Upper lobe of right lung (tissue), 1 donor: ENCODE measurements at places on chromosomes 11 and 22. TPM values are rescaled to one million over a fixed set of nuclear protein-coding genes. Genes with fewer than 3 reads are reported as not detected.

GRCh38 chr22:41448189-41448808, 1.7 kb upstream of the TOB2 start:
- no peaks in the 10 kb centered on the region for H3K27me3 ChIP-seq
- DNase-seq: peak; percentile 96
- peak overlapping the region; percentile 93 for H3K4me3 ChIP-seq

DNA sequence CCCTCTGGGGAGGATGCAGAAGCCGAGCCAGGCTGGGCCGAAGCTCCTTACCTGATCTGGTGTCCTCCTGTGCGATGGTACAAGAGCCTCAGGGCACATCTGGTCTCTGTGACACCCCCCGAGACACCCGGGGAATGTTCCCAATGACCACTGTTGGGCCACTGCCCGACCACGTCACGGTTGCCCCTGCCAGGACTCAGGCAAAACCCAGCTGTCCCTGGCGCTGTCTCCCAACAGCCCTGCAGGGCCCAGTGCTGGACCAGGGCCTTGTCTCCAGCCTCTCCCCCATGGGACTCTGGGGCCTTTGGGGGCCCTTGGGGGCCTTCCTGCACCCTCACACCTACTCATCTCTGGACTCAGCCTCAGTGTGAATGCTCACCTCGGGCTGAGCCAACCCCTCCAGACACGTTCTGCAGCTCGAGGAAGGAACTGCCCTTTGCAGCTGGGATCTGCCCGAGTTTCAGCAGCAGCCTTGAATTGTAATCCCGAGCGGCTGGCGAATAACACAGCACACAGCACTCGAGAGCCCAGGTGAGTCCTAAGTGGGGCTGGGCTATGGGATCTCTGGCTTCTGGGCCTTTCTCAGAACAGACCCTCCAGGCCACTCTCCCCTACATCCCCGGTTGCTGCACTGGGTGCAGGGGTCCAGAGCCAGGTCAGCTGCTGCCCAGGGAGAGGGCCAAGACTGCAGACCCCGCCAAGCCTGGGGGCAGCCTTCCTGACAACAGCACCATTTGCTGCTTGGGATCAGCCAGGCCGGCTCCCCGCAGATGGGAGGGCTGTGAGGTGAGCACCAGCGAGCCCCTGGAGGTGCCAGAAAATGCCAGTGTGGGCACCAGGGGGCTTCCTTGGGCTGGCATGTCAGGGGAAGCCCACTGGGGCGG, 39.8 kb downstream of the RTN4R start:
- peaks cover 3% of the 10 kb centered on the region for H3K4me1 ChIP-seq
- no peaks in the 10 kb centered on the region for H3K36me3 ChIP-seq
- no peak for DNase-seq
- H3K4me3 ChIP-seq: no peak overlapping the region
- H3K27me3 ChIP-seq: no peaks in the 10 kb centered on the region
- H3K27ac ChIP-seq: no peak overlapping the region

DNA sequence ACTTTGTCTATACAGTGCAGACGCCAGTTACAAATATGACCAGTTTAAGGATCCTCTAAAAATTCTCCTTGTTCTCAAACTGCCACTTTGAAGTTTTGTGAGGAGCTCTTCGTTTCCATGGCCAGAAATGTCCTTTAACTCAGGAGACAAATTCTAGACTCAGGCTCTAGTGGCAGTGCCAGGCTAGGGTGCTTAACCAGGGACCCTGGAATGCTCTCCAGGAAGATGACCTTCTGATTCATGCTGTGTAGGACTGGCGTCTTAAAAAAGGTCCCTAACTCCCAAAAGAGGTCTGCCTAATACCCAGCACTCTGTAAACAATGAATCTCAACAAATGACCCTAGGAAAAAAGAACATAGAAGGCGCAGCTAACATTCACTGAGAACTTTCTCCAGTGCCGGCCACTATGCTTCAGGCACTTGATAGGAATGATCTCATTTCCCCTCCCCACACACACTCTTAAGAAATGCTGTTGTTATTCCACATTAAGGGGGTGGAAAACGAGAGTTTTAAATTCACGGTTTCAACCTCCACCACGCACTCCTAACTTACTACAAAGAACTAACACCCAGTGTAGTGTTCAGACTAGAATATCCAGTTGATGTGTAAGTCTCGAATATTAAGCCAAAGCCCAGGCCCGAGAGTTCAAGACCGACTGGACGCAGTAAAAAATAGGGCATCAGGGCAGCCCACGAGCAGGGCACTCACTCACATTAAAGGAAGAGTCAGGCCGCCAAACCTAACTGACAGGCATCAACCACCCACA, 747 bp downstream of the NXF1 start:
- peak overlapping the region; percentile 83 for H3K4me3 ChIP-seq
- H3K27me3 ChIP-seq: no peaks in the 10 kb centered on the region
- H3K27ac ChIP-seq: peak overlapping the region; percentile 93
- no peak for DNase-seq
- H3K36me3 ChIP-seq: peaks cover 44% of the 10 kb centered on the region
- peaks cover 28% of the 10 kb centered on the region for H3K4me1 ChIP-seq

- H3K27ac ChIP-seq: peak overlapping the region; percentile 90
- no peaks in the 10 kb centered on the region for H3K27me3 ChIP-seq
- peaks cover 37% of the 10 kb centered on the region for H3K4me1 ChIP-seq
- peak; percentile 77 for DNase-seq
- H3K4me3 ChIP-seq: peak overlapping the region; percentile 25
- H3K36me3 ChIP-seq: no peaks in the 10 kb centered on the region
These were observed 41.4 kb upstream of the ZBED5 start for GRCh38 chr11:10899121-10899830.

- no peak overlapping the region for H3K27ac ChIP-seq
- H3K27me3 ChIP-seq: no peaks in the 10 kb centered on the region
- H3K4me1 ChIP-seq: peaks cover 5% of the 10 kb centered on the region
- peaks cover 26% of the 10 kb centered on the region for H3K36me3 ChIP-seq
These were observed 10.7 kb upstream of the IL18BP start for GRCh38 chr11:71988050-71988449.

- no peak overlapping the region for H3K4me3 ChIP-seq
- H3K36me3 ChIP-seq: no peaks in the 10 kb centered on the region
- H3K27me3 ChIP-seq: no peaks in the 10 kb centered on the region
- no peak for DNase-seq
These were observed 2.8 kb upstream of the ACER3 start for GRCh38 chr11:76857781-76858410.

GRCh38 chr11:129282634-129283033, 90.5 kb upstream of the ARHGAP32 start:
- no peaks in the 10 kb centered on the region for H3K36me3 ChIP-seq
- H3K4me3 ChIP-seq: no peak overlapping the region
- DNase-seq: no peak
- H3K4me1 ChIP-seq: peaks cover 7% of the 10 kb centered on the region
- H3K27me3 ChIP-seq: no peaks in the 10 kb centered on the region

DNA sequence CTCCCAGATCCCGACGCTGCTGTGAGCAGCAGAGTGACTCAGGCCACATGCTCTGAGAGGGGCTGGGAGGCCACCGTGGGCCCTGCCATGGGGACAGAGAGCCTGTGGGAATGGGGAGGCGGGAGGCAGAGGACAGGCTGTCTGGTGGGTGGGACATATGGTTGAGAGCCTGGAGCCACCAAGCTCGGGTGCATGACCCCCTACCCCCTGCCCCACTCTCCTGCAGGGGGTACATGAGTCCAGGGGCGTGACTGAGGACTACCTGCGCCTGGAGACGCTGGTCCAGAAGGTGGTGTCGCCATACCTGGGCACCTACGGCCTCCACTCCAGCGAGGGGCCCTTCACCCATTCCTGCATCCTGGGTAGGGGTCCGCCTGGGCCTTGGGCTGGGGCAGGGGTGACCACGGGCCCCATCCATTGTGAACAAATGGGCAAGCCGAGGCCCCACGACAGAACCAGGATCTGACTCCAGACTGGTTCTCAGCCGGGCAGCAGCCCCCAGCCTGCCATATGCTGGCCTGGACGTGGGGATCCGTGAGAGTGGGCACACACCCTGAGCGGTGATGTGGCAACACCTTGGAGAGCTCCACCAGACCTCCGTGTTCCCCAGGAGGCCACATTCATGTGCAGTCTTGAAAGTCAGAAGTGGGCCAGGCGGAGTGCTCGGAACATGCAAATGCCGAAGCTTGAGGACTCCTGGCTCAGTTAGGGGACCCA, 17.4 kb upstream of the ARHGAP8 start:
- H3K36me3 ChIP-seq: no peaks in the 10 kb centered on the region
- H3K4me1 ChIP-seq: peaks cover 7% of the 10 kb centered on the region
- H3K27ac ChIP-seq: no peak overlapping the region
- H3K27me3 ChIP-seq: no peaks in the 10 kb centered on the region
- H3K4me3 ChIP-seq: no peak overlapping the region

- DNase-seq: no peak
- H3K4me3 ChIP-seq: no peak overlapping the region
- H3K27ac ChIP-seq: no peak overlapping the region
These were observed 99.9 kb upstream of the TBCEL start for GRCh38 chr11:120923866-120924508.

- no peaks in the 10 kb centered on the region for H3K27me3 ChIP-seq
- H3K4me1 ChIP-seq: no peaks in the 10 kb centered on the region
- H3K36me3 ChIP-seq: no peaks in the 10 kb centered on the region
- H3K4me3 ChIP-seq: no peak overlapping the region
- H3K27ac ChIP-seq: no peak overlapping the region
These were observed 124.2 kb downstream of the NCAM1 start for GRCh38 chr11:113085446-113085845.

DNA sequence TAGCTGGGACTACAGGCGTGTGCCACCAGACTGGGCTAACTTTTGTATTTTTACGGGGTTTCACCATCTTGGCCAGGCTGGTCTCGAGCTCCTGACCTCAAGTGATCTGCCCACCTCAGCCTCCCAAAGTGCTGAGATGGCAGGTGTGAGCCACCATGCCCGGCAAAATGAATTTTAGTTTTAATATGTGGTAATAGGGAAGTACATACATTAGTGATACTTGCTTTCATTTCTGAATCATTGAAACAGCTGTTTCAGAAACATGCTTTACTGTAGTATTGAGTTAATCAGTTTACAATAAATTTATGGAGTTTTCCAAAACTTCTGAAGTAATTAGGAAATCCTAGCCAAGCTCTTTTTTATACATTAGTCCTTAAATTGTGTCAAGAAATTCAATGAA, 15.6 kb downstream of the PCF11 start:
- peaks cover 97% of the 10 kb centered on the region for H3K36me3 ChIP-seq
- H3K27ac ChIP-seq: no peak overlapping the region

GRCh38 chr11:119121811-119122124, 388 bp downstream of the HINFP start:
- H3K4me1 ChIP-seq: peaks cover 14% of the 10 kb centered on the region
- peak overlapping the region; percentile 70 for H3K27ac ChIP-seq
- no peak for DNase-seq
- peaks cover 18% of the 10 kb centered on the region for H3K36me3 ChIP-seq

DNA sequence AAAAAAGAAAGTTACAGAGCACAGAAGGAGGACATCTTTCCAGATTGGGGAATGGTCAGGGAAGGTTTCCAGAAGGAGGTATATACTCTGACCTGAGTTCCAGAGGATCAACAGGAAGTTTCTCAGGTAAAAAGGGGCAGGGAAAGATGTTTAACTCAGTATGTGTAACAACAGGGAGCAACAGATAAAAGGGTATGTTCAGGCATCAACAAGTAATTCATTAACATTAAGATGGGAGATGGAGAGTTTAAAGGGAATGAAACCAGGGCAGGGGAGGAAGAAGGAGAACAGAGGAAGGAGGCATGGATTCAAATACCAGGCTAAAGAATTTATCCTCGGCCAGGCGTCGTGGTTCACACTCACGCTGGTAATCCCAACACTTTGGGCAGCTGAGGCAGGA, 2.5 kb upstream of the DENND5A start:
- no peaks in the 10 kb centered on the region for H3K36me3 ChIP-seq
- H3K4me1 ChIP-seq: no peaks in the 10 kb centered on the region
- DNase-seq: no peak
- no peak overlapping the region for H3K27ac ChIP-seq

DNA sequence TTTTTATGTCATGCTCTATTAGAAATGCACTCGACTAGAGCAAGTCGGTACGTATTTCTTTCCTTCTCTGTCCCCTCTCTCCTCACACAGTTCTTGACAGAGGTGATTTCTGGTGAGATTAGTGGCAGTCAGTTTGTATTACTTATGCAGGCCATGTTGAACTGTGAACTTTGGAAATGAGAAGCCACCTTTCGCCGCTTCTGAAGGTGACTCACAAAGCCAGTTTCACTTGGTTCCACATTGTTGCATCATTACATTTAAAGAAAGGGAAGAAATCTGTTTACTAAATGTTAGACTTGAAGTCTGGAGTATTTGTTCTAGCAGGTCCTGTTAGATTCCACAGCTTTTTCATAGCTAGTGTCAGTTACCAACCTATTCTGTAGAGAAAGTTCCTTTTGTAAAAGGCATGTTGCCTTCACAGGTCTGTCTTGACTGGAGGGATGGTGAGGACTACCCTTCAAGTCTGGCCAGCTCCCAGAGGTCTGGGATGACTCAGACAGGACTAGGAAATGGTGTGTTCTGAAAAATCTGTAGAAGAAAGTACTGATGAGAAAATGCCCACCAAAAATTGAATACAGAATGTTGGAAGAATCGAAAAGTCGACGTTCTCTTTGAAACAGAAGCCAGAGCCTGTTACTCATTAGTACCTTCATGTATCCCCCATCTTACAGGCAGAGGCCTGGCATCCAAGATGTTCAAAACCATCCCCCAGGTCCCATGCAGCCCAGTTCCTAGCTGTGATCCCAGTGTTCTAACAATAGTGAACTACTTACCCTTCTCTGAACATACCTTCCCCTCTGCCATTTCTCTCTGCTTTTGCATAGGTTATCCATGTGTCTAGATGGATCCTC, 181.4 kb downstream of the DBX1 start:
- no peaks in the 10 kb centered on the region for H3K27me3 ChIP-seq
- H3K4me3 ChIP-seq: no peak overlapping the region
- DNase-seq: peak; percentile 68
- H3K36me3 ChIP-seq: no peaks in the 10 kb centered on the region
- H3K4me1 ChIP-seq: peaks cover 31% of the 10 kb centered on the region
- H3K27ac ChIP-seq: peak overlapping the region; percentile 15

GRCh38 chr11:126733685-126734084, 266.9 kb downstream of the KIRREL3 start:
- H3K27me3 ChIP-seq: no peaks in the 10 kb centered on the region
- no peaks in the 10 kb centered on the region for H3K4me1 ChIP-seq
- no peak for DNase-seq
- H3K27ac ChIP-seq: no peak overlapping the region

DNA sequence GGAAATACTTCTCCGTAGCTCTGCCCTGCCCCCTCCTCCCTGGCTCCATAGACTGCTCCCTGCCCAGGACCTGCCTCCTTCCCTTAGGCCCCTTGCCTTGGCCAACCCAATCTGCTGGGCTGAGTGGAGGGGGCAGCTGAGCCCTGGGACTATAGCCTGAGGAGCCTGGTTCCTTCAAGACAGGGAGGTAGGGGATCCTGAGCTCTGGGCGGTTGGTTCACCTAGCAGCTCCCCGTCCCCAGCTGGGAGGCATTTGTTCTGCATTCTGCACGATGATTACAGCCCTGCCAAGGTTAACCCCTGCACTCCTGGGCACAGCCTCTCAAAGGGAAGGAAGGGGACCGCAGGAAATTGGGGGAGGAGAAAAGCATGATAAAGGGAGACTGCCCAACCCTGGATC, 3.6 kb upstream of the CDC42EP1 start:
- no peak for DNase-seq
- H3K27me3 ChIP-seq: no peaks in the 10 kb centered on the region
- H3K36me3 ChIP-seq: no peaks in the 10 kb centered on the region

BIK gene
- 0.87 TPM for total RNA-seq

TMX2 gene
- total RNA-seq: 70.4 TPM

ACAT1 gene
- total RNA-seq: 68.4 TPM

LMF2 gene
- total RNA-seq: 65.8 TPM

NELL1 gene
- not detected for total RNA-seq

SEPTIN3 gene
- total RNA-seq: 3.2 TPM

RPS19BP1 gene
- total RNA-seq: 72.5 TPM

MS4A3 gene
- total RNA-seq: not detected

KCNC1 gene
- not detected for total RNA-seq

LIPT2 gene
- 2.1 TPM for total RNA-seq

PNPLA2 gene
- 143 TPM for total RNA-seq
